Esophagus squamous epithelium (tissue), 5 donors: ENCODE measurements at places on chromosomes 5 and 9.

DNA sequence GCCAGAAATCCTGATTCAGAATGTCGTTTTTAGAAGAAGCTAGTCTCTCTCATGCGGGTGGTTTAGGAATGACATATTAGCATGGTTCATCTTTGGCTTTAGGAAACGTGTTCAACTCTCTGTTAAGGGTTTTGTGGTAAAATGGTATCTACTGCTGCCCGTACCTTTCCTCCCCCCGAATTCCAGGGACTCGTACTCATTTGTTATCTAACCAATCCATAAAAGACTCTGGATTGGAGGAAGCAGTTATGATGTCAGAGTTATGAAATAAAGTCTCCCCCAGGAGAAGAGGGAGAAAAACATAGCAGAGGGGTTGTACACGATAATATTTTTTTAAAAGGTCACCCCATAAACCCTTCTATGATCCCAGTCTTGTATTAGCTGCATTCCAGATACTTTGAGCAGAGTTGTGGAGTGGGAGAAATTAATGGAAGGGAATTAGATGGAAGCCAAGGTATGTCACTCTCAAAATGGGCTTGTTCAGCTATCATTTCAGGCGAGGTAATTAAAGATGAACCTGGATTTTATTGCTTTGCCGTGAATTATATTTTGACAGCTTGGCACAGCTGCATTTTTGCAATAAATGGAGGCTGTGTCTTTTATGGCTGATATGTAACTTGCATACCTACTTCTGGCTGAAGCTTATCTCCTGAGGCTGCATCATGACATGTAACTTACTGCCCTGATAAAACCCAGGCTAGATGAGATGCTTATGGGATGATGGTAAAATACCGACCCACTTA, 31.3 kb downstream of the RAI14 start:
- no peak for DNase-seq

- DNase-seq, result no peak
Observed at GRCh38 chr5:88287302-88287701, 18.7 kb upstream of the TMEM161B start.

GRCh38 chr9:107008447-107008846, 145.5 kb downstream of the ZNF462 start:
- no peak for DNase-seq

DNA sequence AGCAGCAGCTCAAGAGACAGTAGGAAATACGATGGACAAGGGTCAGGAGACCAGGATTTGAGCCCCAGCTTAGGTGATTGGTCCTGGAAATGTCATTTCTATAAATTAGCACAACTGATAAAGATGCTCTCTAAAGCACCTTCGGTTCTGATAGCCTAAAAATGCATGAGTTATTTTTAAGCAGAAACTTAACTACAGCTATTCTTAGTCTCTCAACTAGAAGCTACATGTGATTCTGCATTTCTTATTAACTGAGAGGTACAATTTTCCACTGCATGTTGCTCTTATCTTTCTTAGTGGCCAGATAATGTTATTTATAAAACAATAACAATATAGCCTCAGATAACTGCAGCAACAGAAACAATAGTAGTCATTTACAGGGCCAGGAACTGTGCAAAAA, 136.4 kb downstream of the GRIA1 start:
- DNase-seq, result no peak

DNA sequence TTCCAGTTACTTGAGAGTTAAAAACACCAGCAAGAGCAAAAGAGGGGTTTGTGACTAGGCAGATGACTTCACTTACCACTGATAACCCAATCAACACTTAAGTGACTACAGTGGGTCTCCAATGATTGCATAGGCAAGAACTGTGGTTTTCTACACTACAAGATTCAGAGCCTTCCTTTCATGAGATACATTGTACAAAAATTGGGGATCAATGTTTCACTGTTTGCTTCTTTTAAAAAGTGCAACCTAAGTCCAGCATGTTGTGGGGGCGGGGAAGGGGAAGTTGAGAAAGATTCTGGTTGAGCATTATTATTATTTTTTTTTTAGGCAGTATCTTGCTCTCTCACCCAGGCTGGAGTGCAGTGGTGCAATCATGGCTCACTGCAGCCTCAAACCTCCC, 3.6 kb downstream of the IQGAP2 start:
- no peak for DNase-seq

DNA sequence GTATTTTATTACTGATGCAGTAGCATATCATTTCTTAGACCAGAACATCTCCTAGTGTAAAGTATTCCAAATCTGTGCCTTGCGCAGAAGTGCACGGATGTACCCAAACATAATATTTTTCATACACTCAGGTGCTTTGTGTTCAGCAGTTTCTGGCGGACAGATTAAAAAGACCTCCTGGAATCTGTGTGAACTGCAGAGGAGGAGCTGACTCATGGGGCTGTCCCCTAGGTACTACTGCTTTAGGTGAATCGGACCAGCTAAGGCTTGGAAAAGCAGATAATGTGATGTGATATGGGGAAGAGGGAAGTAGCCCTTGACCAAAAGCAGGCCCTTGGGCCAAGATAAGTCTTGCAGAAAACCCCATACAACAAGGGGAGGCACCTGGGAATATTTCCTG, 310.1 kb downstream of the PLK2 start:
- DNase-seq, result no peak

- DNase-seq, result no peak
Observed at GRCh38 chr5:60639544-60639943, 60.4 kb downstream of the DEPDC1B start.

GRCh38 chr5:176388003-176388443, 375 bp downstream of the NOP16 start:
- DNase-seq, result no peak

- DNase-seq, result no peak
Observed at GRCh38 chr5:7347377-7347776, 48.6 kb upstream of the ADCY2 start.

DNA sequence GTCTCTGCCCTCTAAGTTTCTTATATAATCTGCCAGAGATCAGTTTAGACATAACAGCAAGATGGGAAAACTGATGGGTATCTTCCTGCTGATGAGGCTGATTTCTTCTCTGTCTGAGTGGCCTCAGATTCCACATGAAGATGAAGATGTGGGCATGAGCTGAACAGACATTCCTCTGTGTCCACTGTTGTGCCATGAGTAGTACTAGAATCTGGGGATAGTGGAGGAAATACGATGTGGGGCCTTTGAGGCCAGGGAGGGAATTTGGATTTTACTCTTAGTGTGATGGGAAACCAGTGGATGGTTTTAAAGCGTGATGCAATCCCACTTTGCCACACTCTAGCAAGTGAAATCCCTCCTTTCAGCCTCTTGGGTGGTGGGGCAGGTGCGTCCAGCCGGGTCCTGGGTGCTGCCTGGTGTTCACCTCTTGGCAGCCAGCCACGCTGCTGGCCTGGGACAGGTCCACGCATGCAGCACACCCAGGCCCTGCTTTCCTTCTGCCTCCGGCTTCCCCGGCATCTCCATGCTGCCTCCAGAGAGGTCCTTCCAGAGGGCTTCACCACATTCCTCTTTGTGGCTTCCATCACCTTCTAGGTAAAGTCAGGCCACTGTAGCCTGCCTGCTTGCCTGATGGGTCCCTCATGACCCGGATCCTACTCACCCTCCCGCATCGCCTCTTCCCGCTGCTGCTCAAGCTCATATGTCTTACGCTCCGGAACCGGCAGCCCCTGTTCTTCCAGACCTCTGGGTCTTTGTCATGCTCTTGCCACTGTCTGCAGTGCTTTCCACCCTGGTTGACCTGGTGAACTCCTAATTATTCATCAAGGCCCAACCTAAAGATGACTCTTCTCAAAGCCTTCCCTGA, 28.1 kb upstream of the SH3PXD2B start:
- DNase-seq, result no peak

GRCh38 chr5:86411596-86411995, 206.1 kb upstream of the COX7C start:
- no peak for DNase-seq

- no peak for DNase-seq
Observed at GRCh38 chr5:181222630-181223057, 437 bp upstream of the TRIM41 start.

DNA sequence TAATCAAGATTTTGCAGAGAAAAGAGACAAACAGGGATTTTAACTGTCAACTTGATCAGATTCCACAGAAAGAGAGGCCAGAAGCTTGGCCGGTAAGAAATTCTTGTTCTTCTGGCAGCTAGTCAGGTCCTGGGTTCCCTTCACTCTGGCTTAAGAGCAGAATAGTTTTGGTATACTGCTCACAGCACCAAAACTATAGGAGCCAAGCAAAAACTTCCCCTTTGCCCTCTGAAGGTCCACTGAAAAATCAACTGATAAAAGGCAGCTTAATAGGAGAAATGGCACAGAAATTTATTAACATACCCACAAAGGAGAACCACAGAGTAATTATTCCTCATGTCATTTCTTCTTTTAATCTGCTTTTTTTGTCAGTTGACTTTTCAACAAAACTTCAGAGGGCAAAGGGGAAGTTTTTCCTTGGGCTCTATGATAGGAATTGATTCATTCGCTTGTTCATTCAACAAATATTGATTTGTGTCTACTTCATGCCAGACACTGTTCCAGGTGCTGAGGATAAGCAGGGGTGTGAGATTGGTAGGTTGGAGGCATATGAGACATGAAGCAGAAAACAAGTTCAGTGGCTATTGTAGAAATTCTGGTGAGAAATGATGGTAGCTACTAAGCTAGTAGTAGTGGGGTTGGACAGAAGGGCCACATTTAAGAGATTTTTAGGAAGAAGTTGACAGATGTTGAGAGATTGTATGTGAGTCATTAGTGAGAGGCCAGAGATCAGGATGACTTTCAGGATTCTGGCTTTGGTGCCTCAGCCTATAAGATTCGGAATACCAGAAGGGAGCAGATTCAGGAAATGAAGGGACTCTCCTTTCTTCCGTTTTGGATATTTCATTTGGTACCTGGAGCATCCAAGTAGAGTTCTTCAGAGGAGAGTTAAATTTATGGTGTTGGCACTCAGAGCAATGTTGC, 20.6 kb upstream of the NNT start:
- no peak for DNase-seq

GRCh38 chr9:27433631-27434325, 90.3 kb upstream of the IFNK start:
- DNase-seq, result no peak

GRCh38 chr5:6360323-6361072, 17.8 kb downstream of the MED10 start:
- no peak for DNase-seq

DNA sequence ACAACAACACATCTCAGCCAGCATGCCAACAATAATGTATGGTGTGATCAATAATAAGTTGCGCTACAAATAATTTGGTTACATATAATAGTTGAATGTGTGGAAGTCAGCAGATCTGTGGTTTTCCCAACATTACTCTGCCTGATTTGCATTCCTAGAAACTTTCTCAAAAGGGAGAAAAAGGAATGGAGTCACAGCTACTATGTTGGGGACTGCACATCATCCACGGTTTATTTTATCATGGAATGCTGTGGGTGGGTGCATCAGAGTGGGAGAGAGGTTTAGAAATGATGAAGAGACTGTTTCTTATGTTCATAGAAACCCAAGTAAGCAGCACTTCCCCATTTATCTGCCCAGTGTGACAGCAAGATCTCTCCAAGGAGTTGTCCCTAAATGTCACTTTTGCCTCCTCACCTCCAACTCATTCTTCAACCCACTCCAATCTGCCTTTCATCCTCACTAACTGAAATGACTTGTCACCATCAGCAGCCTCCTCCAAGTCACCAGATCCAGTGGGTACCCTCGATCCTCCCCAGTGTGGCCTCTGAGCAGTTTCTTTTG, 2.8 kb upstream of the SPOCK1 start:
- no peak for DNase-seq

DNA sequence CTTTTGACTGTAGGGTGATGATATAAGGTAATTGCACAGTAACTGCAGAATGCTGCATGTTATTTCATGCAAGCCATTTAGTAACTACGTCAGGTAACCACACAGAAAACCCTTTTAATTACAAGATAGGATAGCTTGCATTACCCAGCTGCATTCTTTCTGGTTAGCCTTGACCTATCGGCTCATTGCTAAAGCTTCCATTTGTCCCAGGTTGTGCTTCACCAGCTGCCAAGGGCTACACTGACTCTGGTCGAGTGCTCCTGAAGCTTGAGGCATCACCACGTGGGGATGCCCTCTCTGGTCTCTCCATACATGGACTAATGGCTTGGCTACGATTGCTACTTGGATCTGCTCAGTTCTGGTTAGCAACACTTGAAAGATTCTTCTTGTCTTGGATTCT, 81.1 kb upstream of the SLC12A2 start:
- no peak for DNase-seq

DNA sequence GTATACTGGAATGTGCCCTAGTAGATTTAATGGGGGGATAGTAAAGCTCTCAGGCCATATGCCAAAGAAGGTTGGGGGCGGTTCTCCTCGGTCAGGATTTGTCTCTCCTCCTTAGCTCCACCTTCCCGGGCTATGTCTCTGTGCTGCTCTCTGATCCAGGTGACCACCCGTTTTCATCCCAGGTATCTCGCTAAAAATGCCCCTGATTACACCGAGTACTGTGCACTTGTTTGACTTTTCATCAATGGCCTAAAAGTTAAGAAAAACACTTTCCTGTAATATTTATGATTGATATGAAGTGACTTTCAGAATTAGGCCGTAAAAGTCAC, 724 bp downstream of the NDUFS6 start:
- DNase-seq, result no peak

DNA sequence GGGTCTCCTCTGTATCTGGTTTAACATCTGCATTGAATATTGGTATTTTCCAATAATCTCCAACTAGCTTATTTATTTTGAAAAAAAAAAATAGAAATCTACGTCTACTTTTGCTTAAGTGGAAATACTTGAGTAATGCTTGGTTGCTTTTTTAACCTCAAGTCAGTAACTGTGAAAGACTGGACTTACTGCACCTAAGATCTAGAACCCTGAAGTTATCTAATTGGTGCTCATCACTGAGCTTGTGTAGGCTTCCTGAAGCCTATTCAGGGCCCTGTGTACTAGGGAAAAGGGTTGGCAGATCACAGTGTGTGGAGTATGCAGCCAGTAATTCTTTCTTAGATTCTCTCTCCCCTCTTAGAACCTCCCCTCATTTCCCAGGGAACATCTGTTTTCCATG, 16.2 kb downstream of the SLC1A1 start:
- DNase-seq, result no peak

- DNase-seq, result no peak
Observed at GRCh38 chr9:25861421-25861820, 183.2 kb upstream of the TUSC1 start.

- no peak for DNase-seq
Observed at GRCh38 chr5:39115644-39116343, 41.6 kb upstream of the RICTOR start.

GRCh38 chr5:3175416-3175815, 420.2 kb upstream of the IRX1 start:
- no peak for DNase-seq

DNA sequence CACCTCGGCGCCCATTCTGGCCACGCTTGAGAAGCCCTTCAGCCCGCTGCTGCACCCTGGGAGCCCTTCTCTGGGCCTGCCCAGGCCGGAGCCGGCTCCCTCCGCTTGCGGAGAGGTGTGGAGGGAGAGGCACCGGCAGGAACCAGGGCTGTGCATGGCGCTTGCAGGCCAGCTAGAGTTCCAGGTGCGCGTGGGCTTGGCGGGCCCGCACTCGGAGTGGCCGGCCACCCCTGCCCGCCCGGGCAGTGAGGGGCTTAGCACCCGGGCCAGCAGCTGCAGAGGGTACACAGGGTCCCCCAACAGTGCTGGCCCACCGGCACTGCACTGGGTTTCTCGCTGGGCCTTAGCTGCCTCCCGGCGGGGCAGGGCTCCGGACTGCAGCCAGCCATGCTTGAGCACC, 72.3 kb upstream of the SYK start:
- DNase-seq, result no peak

- DNase-seq, result no peak
Observed at GRCh38 chr9:83569326-83569725, 31.1 kb upstream of the FRMD3 start.
